Activated CD4-positive, alpha-beta T cell treated with anti-CD3 and anti-CD28 coated beads, Interleukin-2, amount 50 U/mL, for 24 hours (primary cell): ENCODE measurements at places on chromosomes 2 and 18.

- DNase-seq: no peak
Observed at GRCh38 chr2:105391058-105391627, 7.7 kb downstream of the FHL2 start.

DNA sequence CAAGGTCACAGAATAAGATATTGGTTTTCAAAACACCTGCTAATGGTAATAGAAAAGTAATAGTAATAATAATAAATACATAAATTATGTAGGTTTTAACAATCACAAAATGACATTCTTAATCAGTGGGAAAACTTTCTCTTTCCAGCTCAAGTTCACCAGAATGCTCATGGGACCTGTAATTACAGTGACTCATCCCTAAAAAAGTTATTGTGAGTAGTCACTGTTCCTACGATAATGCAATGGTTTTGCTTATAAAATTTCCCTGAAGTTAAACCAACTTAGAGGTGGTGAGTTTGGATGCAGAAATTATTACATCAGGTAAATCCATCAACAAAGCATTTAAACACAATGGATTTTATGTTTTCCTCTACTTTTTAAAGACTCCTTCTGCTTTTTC is 502.3 kb downstream of the PID1 start:
- DNase-seq: no peak

DNA sequence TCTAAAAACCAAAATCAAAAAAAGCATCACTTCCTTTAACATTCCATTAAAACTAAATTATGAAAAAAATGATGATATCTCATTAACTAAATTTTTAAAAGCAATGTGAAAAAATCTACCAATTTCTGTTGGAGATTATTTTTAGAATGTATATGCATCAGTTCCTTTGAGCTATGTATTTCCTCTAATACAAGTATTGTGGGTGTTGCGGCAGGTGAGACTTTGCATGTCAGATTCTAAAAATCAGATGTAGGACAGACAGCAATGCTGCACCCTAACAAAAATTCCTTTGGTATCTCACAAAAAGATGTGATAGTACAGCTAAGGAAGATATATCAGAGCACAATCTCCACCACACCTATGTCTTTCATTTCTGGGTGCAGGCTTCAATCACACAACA is 6.8 kb downstream of the MBD2 start:
- DNase-seq: no peak

DNA sequence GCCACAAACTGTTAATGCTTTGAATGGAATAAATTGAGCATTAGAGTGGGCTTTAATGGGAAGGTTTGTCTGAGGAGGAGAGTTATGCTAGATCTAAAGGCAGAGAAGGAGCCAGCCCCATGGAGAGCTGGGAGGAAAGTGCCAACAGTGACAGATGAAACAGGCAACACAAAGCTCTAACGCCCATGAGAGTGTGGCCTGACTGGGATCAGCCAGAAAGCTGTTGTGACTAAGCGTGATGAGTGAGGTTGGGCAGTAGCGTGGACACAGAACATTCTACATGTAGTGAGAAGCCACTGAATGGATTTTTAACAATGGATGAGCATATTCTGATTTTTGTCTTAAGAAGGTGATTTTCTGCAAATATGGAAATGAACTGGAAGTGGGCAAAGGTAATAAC is 185.3 kb upstream of the SIX2 start:
- no peak for DNase-seq

GRCh38 chr2:172079416-172079815 is 5.9 kb upstream of the DLX1 start:
- DNase-seq: no peak

DNA sequence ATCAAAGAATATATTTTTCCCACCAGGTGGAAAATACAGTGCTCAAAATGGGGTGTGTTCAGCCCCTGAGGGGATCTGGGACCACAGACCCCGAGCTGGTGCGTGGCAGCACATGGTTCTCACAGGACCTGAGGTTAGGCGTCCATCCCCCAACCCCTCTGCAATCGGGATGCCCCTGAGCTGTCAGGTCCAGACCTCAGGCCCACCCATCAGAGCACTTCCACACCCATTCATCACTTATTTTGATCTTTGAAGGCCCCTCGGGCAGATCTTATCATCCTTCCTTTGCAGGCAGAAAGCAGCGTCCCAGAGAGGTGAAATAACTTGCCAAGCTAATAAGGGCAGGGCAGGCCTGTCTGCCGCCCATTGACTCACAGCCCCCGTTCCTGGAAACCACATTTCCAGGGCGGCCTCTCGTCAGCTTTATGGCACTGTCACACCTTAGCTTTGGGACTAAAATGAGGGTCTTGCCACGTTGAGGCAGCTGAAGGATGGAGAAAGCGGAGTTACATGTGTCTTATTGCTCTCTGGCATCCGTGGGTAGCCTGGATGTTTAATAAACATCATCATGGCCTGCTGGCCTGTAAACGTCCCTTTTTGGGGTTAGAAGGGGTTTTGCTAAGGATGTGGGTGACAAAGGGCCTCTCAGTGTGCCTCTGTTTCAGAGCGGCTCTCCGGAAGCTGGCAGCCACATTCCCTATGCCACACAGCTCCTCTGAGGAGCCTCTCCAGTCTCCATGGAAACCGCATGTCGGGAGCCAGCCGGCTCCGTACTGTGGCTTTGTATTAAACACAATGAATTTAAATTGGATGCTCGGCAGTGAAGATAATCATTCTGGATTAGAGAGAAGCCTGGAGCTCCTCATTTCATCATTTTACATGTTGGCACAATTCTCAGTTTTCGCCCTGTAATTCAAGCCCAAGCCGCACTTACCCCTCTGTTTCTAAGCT is 58.3 kb upstream of the MAPRE3 start:
- DNase-seq: no peak

DNA sequence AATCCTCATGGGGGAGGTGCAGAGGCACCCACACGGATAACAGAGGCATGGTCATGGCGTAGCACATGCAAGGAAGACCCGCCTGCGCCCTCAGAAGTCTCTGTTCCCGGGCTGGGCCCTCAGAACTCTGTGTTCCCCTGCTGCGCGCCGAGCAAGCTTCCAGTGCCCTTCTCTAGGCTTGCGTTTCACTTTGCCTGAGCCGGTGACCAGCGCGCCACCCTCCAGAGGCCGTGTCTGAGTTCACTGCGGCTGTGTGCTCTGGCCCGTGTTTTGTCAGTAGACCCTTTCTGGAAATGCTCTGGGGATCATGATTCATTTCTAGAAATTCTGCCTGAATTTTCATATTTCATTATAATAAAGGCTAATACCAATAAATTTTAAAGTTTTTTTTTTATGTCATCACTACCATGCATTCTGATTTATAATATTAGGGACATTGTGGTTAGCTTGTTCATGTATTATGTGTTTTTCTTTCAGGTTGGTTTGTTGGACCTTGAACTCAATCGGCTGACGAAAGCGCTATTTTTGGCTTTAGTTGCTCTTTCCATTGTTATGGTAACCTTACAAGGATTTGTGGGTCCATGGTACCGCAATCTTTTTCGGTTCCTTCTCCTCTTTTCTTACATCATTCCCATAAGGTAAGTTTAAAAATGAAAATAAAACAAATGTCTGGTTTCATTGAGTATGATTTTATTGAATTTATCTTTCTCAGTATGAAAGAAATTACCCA is 142.7 kb upstream of the NFATC1 start:
- no peak for DNase-seq

GRCh38 chr18:49322765-49323490 is 137.5 kb downstream of the DYM start:
- DNase-seq: no peak

- DNase-seq: no peak
Observed at GRCh38 chr2:43749583-43749982, 24.3 kb upstream of the DYNC2LI1 start.

- DNase-seq: no peak
Observed at GRCh38 chr2:121019071-121019470, 265.9 kb downstream of the TFCP2L1 start.

GRCh38 chr2:218880102-218880858 is at the start of gene WNT10A:
Gene WNT10A, plus strand, starts transcription at chr2:218880852. Its CDS starts 144 bp downstream, at chr2:218880996.
- DNase-seq: peak; percentile 48

- DNase-seq: no peak
Observed at GRCh38 chr2:218755198-218755566, 26.8 kb upstream of the CYP27A1 start.

- peak; percentile 42 for DNase-seq
Observed at GRCh38 chr2:233404222-233404621, 49.9 kb downstream of the DGKD start.

DNA sequence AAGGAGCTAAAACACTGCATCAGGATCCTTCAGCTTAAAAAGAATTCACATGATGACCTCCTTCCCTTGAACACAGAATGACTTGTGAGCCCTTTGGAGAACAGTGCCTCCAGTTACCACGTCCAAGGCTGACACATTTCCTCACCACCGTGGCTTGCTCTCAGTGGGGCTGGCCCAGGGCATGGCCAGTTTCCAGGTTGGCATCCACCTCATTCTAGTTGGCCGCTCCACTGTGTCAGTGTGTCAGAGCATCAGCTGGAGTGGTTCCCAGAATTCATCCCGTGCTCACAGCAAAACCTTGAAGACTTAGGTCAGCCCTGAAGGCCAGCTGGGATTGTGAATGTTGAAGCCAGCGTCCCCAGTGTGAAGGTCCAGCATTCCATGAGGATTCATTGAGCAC is 158.5 kb downstream of the INSIG2 start:
- no peak for DNase-seq

GRCh38 chr2:112765251-112765650 is 842 bp upstream of the CKAP2L start:
- no peak for DNase-seq

GRCh38 chr2:128442053-128442751 is 123.5 kb upstream of the HS6ST1 start:
- no peak for DNase-seq

- no peak for DNase-seq
Observed at GRCh38 chr2:120774557-120775160, 39.0 kb downstream of the GLI2 start.

GRCh38 chr2:215557701-215558100 is 121.8 kb upstream of the FN1 start:
- DNase-seq: no peak

GRCh38 chr2:194720462-194720861 is 936.6 kb upstream of the SLC39A10 start:
- no peak for DNase-seq

DNA sequence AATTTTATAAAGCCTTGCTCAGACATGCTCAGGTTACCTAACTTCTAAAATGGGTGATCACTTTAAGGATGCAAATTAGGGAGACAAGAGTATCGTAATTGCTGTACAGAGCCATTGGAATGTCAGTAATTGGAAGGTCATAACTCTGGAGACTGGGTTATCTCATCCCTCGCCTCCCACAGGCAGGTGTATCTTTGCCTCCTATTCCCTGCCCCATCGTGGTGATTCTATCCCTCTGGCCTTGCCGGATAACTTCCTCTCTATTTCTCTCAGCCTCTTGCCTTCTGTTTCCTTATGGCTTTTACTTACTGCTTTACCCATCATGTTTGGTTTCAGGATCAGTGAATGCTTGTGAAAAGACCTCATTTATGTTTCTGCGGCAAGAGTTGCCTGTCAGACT is 2.5 kb downstream of the PDK1 start:
- DNase-seq: no peak

GRCh38 chr2:70133127-70133452 is 45.8 kb downstream of the PCBP1 start:
- no peak for DNase-seq

- DNase-seq: no peak
Observed at GRCh38 chr2:66562304-66562685, 127.4 kb downstream of the MEIS1 start.

- DNase-seq: no peak
Observed at GRCh38 chr2:145596416-145596815, 1076.5 kb upstream of the ZEB2 start.

DNA sequence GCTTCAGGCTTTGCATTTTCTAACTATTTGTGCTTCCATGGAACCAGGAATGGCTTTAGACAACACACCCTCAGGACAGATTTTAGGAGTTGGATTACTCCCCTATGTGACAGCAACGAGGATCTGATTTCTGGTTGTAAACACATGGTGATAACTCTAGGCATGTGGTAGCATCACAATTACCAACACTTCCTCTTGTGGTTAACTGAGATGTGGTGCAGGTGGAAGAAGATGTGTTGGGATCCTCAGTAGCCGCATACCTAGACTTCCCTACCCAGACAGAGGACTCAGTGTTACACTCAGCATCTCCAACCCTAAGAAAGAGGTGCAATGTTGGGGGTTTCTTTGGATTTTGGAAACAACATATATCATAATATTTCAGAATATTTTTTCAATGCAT is 234.8 kb downstream of the DOK6 start:
- no peak for DNase-seq

DNA sequence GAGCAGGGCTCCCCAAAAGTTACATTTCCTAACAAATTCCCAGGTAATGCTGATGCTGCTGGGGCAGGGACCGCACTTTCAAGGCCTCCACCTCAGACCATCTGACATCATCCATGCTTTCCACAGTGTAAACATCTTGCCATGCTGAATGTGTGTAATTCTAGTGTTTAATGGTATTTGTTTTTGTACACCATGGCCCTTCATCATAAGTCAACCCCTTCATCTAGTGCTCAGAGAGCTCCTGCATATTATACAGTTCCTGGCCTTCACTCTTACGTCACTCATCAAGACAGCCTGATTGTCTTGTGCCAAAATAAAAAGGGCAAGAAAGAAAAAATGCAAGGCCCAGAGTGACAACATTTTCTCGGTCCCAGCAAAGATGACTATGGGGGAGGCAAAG is 77.5 kb upstream of the ZFP36L2 start:
- no peak for DNase-seq
